ENCODE measurements at places on chromosomes 1 and 21. TPM values are rescaled to one million over a fixed set of nuclear protein-coding genes. Genes with fewer than 3 reads are reported as not detected.

GRCh38 chr1:164922585-164922984 is 363.6 kb downstream of the PBX1 start:
- no peaks in the 10 kb centered on the region for H3K27me3 ChIP-seq
- H3K4me1 ChIP-seq: no peaks in the 10 kb centered on the region
- H3K27ac ChIP-seq: no peak overlapping the region
- DNase-seq: no peak
- no peak overlapping the region for H3K4me3 ChIP-seq

FCER1A gene
- 4.7 TPM for total RNA-seq

GRCh38 chr1:174874331-174875053 is 125.3 kb upstream of the CACYBP start:
- H3K4me1 ChIP-seq: no peaks in the 10 kb centered on the region
- no peaks in the 10 kb centered on the region for H3K36me3 ChIP-seq
- no peak for DNase-seq
- peak overlapping the region; percentile 49 for H3K27ac ChIP-seq
- H3K27me3 ChIP-seq: no peaks in the 10 kb centered on the region

DNA sequence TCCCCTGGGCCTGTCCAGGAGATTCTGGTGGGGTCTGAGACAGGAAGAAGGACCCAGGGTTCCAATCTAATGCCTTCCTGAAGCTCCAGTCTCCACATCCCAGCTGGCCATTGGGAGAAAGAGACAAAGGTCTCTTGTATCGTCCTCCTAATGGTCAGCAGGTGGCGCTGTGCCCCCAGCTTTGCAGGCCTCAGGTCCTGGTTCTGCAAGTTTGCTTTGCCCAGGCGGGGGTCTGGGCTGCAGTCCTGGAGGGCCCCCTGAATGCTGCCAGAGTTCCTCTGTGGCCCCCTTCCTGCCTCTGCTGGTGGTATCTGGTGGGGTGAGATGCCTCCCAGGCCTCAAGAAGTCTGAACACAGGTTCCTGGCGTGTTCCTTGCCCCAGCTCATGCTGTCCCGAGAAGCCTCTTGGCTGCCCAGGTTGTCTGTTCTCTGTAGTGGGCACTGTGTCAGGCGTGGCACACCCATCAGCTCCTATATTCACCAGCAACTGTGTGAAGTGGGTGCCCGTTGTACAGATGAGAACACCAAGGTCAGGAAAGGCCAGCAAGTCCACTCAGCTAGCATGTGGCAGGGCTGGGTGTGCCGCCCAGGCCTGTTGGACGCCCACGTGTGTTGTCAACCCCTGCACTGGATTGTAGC is 33.8 kb upstream of the CSF3R start:
- DNase-seq: no peak
- H3K27me3 ChIP-seq: no peaks in the 10 kb centered on the region
- H3K4me3 ChIP-seq: no peak overlapping the region

DNA sequence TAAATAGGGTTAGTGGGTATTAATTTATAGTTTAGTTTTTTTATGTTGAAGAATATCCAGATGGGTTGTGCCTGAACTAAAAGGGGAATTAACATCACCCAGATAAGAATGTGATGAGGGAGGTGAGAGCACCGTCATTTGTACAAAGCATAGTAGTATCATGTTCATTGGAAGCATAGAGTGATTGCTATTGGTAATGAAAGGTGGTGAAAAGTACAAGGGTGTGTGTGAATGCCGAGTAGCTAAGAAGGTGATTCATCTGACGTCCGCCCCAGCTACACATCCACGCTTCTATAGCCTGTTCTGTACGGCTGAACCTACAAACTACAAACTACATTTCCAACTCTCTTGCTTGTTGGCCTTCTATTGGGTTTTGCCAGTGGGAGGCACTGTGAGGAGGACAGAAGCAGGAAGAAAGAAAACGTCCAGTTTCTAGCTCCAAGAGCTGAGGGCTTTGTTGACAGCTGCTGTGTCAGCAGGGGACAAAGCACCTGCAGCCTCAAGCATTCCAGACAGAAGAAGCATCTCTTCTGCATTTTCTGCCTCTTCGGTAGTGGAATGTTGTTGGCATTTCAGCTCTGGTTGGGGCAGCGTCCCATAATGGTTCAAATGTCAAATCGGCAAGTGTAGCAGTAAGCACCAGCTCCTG is 404.8 kb downstream of the KCTD3 start:
- H3K4me1 ChIP-seq: no peaks in the 10 kb centered on the region
- no peak overlapping the region for H3K27ac ChIP-seq
- H3K27me3 ChIP-seq: no peaks in the 10 kb centered on the region
- no peak for DNase-seq
- no peak overlapping the region for H3K4me3 ChIP-seq
- H3K36me3 ChIP-seq: no peaks in the 10 kb centered on the region

NBPF14 gene
- 18.0 TPM for total RNA-seq

DNA sequence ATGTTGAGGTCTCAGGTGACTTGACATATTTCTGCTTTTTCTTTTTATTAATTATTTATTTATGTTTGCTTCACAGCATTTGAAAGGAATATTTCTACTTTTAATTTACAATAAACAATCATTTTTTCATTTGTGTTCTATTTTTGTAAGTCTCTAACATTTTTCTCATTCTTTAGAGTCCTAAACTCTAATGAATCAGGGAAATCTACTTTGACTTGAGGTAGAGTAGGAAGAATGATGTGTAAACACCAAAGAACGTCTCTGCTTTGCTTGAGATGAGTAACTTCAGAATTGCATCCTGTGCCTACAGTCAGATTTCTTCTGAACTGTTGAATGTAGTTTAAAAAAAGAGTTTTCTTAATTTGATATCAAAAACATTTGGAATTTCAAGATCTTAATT is 65.2 kb downstream of the CNST start:
- DNase-seq: no peak
- no peak overlapping the region for H3K27ac ChIP-seq
- no peak overlapping the region for H3K4me3 ChIP-seq
- H3K4me1 ChIP-seq: peaks cover 14% of the 10 kb centered on the region

PLA2G2E gene
- total RNA-seq: not detected

CDKN2C gene
- 13.4 TPM for total RNA-seq

PIGM gene
- total RNA-seq: 2.9 TPM
